ENCODE measurements at places on chromosomes 1 and 21.

GRCh38 chr1:230270185-230270558 is 156.0 kb downstream of the PGBD5 start:
- DNase-seq = no peak

GRCh38 chr21:43879348-43880110 is 14.5 kb downstream of the AGPAT3 start:
- no peak for DNase-seq

DNA sequence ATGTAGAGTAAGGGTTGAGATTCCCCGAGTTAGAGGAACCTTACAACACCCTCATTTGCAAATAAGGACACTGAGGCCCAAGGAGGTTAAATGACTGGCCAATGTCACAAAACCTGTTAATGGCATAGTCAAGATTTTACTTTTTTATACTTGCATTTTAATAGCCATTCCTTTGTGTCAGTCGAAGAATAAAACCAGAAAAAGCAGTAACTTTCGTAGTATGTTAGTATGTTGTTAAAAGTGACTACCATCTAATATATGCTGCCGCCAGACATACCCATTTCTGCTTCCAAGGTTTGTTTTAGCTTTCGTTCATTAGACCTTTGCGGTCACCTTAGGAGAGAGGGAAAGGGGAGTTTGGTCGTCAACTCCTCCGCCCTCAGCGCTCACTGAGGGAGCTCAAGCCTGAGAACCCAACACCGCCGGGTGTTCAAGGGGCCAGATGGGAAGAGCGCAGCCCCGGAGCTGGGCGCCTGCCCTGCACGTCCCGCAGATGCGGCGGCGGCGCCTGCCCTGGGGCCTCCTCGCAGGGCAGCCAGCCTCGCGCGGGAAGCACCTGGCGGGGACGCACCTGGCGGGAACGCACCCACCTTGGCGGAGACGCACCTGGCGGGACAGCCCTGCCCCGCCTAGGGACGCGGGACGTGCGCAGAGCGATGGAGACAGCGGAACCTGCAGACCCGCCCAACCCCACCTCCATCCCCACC is 466 bp downstream of the VPS26C start:
- no peak for DNase-seq

DNA sequence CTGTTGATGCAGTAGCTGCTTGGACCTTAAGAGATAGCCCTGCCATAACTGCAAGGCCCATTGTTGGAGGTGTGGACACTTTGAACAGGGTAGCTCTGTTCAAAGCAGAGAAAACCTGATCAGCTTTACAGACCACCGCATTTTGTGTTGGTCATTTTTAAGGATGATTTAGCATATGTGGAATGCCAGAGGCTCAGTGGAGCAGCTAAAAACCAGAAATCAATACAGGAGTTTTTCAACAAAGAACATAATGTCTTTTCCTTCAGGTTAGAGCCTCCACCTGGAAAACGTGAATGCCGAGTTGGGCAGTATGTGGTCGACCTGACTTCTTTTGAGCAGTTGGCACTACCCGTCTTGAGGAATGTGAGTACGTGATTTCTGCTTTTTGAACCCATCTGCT is 5.7 kb downstream of the NTPCR start:
- no peak for DNase-seq

DNA sequence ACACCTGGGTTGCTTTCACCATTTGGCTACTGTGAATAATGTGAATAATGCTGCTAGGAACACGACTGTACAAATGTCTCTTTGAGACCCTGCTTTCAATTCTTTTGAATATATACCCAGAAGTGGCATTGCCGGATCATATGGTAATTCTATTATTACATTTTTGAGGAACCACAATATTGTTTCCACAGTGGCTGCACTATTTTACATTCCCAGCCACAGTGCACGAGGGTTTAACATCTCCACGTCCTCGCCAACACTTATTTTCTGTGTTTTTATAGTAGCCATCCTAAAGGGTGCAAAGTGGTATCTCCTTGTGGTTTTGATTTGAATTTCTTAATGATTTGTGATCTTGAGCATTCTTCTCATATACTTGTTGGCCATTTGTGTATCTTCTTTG is 15.7 kb downstream of the FHAD1 start:
- DNase-seq = no peak

GRCh38 chr1:11481019-11481418 is 2.1 kb downstream of the DISP3 start:
- no peak for DNase-seq

DNA sequence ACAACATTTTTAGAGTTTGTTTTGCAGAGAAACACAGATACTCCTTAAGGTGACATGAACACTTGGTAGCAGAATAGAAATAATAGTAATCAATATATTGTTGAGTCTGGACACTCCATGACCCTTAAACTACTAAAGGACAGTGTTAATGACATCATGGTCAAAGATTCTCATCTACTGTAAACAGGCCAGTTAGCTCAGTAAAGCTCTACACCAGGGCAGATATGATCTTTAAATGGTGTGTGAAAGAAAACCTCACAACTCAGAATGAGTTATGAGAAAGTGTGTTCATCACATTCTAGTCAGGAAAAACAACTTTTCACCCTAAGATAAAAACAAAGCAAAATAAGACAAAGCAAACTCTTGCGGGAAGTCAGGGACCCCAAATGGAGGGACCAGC is 58.1 kb upstream of the ADAMTS5 start:
- no peak for DNase-seq

DNA sequence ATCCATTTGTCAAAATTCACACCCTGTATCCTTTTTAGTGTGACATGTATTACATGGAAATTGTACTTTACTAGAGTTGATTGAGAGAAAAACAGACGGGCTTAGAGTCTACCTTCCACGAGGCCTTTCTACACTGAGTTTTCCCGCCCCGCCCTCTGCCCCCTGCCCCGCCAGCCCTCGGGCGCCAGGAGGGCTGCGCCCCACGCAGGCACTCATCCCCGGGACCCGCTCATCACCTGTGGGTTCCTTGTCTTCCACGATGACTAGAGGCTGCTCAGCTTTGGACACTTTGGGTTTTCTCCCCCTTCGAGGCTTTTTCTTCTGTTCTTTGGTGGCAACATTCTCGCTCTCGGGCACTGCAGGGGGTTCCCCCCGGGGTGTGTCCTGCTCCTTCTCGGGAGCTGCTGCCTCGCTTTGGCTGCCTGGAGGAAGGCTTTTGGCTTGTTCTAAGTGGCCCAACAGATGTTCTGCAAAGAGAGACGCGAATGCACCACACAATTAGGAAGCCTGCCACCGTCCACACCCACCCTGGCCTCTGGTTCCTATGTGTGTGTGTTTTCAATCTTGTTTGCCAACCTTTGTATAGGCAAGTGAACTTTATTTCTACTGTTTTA is 39.6 kb downstream of the PRDM15 start:
- DNase-seq = no peak

GRCh38 chr1:198681252-198681651 is 42.4 kb downstream of the PTPRC start:
- DNase-seq = no peak

- DNase-seq = no peak
Measured at GRCh38 chr1:165842671-165843129, 15.3 kb downstream of the UCK2 start.

- no peak for DNase-seq
Measured at GRCh38 chr1:168370586-168370985, 89.9 kb downstream of the TBX19 start.

DNA sequence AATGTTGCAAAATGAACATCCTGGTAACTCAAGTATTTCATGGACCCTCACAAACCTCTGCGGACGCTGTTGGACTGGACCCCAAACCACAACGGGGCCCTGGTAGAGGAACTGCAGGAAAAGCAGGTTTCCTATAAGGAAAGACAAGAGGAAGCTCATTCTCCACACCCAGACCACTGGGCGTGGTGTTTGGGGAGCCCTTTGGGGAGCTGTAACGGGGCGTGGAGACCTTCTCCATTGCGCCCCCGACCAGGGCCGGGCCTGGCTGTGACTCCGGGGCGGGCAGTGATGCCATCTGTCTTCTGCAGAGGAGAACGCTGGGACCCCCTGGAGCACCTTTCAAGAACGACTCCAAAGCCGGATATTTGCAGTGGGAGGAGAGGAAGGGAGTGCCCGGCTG is 30.0 kb upstream of the AGPAT3 start:
- DNase-seq = no peak

DNA sequence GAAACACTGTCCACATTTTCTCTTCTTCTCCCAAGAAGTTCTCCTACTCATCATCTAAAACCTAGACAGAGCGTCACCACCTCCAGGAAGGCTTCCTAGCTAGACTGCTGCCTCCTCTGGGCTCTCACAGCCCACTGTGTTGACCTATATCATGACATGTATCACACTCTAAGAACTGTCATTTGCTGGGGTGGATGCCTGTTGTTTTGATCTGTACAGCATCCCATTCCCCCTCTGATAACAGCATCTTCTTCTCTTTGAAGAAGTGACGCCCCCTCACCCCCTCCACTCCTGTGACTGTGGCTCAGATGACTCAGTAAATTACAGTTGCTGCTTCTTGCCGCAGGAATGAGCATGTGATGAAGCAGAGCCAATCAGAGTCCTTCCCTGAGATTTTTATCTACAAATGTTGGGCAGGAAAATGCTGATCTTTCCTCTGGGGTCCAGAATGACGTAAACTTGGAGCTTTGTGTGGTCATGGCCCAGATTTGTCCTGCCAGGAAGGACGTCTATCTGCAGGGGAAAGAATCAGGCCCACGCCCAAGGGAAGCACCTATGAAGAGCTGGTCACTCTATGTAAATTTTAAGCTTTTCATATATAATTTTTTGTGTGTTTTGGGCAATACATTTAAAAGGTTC is 28.0 kb upstream of the FOXO6 start:
- DNase-seq = peak; percentile 54

- DNase-seq = no peak
Measured at GRCh38 chr1:20405051-20405754, 80.8 kb downstream of the CAMK2N1 start.

DNA sequence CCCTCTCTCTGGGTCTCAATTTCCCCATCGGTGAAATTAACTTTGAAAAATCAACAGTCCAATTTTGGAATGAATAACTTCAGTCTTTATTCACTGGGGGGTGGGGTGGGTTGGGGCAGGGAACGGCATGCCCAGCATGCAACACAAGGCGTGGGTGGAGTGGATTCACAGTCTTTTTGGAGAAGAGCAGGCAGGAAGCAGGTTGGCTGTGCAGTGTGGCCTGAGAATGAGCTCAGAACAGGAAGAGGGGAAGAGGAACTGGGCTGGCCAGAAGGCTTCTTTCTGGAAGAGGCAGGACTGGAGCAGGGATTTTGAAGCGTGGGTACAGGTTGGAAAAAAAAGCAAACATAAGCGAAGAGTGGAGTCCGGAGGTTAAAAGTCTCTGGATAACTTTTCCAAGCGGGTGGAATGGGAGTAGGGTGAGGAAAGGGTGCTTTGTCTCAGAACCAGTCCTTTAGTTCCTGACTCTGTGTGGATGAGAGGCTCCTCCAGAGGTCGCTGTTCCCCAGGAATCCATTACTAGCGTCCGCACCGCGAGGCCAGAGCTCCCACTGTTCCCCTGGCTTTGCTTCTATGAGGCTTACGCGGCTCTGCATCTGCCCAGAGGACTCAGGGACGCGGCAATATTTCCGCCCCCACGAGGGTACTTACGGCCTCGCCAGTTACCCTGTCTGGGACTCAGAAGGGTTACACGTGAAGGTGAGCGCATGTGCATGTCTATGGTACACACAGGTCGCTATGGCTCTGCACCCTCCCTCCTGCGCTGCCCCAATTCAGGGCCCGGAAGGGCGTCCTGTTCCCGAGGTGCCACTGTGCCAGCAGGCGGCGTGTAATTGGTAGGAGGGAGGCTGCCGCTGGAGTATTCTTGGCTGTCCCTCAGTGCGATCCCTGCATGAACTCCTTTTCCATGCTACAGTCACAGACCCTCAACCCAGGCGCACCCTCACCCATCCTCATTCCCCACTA is 5.5 kb upstream of the FOXD2 start:
- peak; percentile 79 for DNase-seq

DNA sequence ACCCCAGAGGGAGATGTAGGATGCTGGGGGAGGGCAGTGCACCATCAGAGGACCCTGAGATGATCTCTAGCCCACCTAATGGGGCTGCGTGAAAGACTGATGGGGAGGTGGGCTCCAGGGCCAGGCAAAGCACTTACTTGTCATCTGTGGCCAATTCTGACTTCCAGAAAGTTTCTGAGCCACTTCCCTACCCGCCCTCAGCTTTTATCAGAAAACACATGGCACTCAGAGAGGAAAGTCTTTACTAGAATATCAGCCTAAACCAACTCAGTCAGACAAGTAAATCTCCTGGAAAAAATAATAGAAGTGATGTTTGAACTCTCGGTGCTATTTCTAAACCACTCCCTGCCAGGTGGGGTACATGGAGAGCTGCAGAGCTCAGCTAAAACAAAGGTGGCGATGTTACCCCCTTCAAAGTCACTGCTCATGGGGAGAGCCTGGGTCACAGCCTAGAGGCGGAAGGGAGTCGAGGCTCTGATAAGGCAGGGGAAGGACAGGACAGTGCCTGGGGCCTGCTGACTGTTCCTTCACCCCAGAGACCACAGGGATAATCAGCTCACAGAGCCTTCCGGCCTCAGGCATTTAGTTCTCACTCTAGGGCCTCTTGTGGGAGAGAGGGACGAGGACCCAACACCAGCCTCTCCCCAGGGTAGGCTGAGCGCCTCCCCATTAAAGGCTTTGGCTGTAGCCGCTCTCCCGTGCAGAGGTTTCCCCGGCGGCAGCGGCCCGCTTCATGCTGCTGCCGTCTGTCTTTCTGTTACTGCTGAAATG is 14.2 kb downstream of the SMIM12 start:
- DNase-seq = no peak

DNA sequence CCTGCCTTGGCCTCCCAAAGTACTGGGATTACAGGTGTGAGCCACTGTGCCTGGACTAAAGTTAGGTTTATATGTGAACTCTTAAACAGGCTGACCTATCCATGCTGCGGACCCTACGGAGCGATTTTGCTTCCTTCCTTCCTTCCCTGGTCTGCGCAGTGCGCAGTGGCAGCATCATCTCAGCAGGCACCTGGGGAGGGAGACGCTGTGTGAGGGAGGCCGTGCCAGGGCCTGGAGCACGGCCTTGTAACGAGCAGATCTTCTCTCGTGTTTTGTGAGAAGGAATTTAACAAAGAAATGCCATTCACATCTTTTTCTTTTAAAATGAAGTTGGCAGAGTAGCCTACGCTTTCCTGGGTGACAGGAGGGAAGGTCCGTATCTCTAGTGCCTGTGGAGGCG is 45.8 kb downstream of the PKNOX1 start:
- DNase-seq = no peak

DNA sequence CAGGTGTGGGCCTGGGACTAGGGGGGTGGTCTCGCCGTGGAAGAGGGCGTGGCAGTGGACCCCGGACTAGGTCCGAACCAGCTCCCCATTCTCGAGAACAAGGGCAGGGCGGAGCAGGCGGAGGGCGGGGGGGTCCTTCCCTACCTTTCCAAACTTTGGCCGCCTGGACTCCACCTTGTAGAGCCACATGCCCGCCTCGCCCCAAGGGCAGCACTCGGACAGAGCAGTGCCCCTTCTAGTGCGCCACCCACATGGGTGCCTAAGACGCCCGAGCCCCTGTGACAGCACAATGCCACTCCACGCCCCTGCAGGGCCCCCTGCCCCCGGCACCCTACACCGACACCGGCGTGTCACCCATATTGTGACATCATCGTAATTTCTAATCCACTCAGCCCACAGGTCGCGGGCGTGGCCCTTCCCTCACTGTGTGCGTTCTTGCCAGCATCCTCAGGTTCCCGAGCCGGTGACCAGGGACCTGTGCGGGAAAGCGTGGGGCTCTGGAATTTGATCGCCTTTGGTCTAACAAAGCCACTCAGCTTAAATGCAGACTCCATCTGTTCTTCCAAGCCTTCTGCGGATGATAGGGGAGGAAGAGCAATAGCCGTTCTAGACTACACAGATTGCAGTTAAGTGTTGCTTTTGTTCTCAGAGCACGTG is 553 bp upstream of the STMN1 start:
- DNase-seq = peak; percentile 38

Data from stimulated activated CD8-positive, alpha-beta memory T cell treated with anti-CD3 and anti-CD28 coated beads, Interleukin-4, amount 100 ng/mL, for 48 hours (primary cell).